ENCODE measurements at places on chromosomes 11 and 22.

GRCh38 chr11:117087446-117087845, 10.8 kb downstream of the SIK3 start:
- DNase-seq, result no peak

GRCh38 chr11:12008790-12009616, 577 bp upstream of the DKK3 start:
- DNase-seq, result no peak

GRCh38 chr11:69352715-69353319, 58.9 kb downstream of the MYEOV start:
- DNase-seq, result peak; percentile 57

DNA sequence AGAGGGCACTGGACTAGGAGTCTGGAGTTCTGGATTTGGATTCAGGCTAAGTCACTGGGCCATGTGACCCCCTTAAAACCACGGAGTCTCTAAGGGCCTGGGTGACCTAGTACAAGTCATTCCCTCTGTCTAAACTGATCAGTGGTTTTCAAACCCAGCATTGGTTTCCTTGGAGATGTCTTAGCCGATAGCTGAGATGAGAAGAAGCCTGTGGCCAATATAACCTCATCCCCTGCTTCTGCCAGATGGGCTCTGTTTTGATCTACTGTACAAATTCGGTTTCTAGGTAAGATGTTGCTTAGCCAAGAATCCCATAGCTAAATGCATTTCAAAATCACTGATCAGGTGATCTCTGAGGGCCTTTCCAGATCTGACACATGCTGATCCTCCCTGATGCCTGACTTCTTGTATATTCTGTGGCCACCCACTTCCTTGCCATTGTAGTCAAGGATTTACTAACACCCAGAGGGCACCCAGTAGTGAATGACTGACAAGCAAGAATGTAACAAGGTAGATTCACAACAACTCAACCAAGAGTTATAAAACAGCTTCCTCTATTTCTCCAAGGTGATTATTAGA, 53.1 kb downstream of the GALNT18 start:
- no peak for DNase-seq

GRCh38 chr22:16603448-16603768, 10.8 kb upstream of the CCT8L2 start:
- DNase-seq, result no peak

DNA sequence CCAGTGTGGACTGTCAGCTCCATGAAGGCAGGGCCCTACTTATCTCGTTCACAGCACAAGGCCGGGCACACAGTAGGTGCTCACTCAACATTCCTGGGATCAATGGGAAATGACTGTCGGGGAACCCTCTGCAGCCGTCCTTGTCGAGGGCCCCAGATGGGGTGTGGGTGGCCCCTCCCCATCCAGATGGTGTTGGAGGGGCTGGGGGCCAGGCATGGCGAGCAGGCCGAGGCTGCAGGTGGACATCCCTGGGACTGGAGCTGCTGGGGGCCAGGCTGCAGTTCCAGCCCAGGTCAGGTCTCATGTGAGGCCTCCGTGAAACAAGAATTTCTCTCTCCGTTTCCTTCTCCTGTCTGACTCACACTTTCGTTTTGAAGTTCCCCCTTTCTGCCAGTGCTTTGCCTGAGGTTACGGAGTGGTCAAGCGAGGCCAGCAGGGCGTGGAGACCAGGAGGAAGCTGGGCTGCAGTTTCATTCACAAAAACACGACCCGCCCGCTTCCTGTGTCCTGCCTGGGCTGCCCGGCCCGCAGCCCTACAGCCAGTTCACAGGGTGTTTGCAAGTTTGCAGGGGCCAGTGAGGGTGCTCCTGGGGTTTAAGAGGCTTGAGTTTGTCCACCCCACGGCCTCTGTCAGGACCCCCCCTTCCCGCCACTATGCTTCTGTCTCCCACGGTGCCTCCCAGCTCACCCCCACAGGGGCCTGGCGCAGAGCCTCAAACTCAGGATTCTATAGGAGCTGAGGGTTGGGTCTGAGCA, 4.5 kb downstream of the MYEOV start:
- DNase-seq, result no peak

- DNase-seq, result no peak
Observed at GRCh38 chr11:116418388-116419041, 354.3 kb downstream of the BUD13 start.

DNA sequence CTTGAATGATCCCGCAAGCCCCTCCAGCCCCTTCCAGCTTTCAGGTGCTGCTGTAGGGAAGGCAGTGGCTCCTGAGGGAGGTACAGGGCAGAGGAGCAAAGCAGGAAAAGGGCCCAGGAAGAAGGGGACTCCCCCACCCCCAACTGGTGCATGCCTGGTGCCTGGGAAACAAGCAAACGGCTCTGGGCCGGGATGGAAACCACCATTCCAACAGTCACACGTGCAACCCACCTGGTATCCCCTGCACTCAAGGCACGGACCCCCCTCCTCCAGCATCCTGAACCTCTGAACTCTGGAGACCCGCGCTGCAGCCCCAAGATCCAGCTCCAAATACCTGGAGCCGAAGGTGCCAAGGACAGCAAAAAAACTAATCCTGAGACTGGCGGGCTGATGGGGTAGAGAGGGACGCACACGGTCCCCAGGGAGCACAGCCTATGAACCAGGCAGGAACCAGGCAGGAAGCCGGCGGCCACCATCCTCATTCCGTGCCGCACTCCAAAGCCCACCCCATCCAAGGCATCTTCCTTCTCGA, 537 bp downstream of the SCN4B start:
- DNase-seq, result no peak

GRCh38 chr22:46501701-46502100, 35.7 kb downstream of the CELSR1 start:
- no peak for DNase-seq

GRCh38 chr22:16933291-16934282, 74.4 kb downstream of the GAB4 start:
- no peak for DNase-seq

- DNase-seq, result no peak
Observed at GRCh38 chr11:70468256-70469195, 70.2 kb downstream of the CTTN start.

- no peak for DNase-seq
Observed at GRCh38 chr11:13924801-13925327, 37.7 kb upstream of the SPON1 start.

GRCh38 chr22:23380230-23380573, 199.9 kb downstream of the IGLL1 start:
- no peak for DNase-seq

DNA sequence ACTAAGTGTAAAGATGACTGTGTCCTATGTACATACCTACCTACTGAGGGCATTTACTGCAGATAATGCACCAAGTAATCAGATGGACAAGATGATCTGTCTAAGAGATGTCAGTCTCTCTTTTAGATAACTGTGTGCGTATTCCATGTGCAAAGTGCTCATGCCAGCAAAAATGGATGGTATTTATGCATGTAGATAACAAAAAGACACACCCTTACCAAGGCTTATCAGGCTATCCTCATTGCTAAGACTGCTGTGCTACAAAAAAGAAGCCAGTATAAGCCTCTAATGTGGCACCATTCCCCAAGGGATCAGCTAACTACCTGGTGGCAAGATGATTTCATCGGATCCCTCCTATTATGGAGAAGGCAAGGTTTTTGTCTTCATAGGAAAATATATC, 34.3 kb upstream of the CD44 start:
- DNase-seq, result no peak

DNA sequence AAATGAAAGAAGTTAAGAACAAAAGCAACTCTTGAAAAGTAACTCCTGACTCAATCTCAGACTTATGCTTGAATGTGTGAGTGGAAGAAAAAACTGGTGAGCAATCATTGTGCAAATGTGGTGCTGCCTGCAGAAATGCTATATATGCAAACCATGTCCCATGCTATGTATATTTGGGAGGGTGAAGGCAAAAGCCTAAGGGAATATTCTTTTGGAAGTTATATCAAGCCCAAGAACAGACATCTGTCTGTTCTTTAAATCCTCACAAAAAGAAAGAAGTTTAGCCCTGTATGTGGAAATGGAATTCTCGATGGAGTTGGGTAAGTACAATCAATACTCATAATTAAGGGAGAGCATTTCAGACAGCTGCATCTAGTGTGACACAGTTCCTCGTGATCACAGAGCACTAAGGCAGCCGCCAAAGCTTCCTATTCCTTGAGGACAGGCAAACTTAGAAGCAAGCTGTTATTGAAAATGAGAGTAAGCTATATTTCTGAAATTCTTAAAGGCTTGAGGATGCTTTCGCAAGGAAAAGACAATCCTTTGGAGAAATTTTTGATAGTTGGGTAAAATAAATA, 406.5 kb upstream of the CHORDC1 start:
- no peak for DNase-seq

DNA sequence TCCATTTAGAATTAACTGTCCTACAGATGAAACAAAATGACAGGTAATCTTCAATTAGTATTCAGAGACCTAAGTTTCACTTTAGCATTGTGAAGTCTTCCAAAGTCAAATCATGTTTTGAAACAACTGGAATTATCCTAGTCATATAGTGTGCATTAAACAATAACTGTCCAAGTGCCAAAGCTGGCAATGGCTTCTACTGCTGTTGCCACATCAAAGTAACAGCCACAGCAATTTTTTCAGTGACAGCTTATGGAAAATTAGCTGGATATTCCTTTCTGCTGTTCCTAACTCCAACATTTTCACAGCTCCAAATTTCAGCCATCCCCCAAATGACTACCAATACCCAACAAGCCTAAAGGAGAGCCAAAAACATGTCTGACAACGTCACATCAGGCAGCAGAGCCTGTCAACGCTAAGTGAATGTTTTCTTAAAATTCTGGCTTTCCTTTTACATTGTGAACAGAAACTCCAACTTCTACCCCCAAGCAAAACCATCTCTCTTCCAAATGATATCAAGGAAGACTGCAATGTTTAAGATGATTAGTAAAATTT, 45.3 kb upstream of the CCDC34 start:
- no peak for DNase-seq

- DNase-seq, result no peak
Observed at GRCh38 chr11:72224564-72225410, at the start of gene INPPL1. INPPL1 (plus strand) TSS chr11:72224767; CDS start chr11:72224985, 218 bp downstream.

DNA sequence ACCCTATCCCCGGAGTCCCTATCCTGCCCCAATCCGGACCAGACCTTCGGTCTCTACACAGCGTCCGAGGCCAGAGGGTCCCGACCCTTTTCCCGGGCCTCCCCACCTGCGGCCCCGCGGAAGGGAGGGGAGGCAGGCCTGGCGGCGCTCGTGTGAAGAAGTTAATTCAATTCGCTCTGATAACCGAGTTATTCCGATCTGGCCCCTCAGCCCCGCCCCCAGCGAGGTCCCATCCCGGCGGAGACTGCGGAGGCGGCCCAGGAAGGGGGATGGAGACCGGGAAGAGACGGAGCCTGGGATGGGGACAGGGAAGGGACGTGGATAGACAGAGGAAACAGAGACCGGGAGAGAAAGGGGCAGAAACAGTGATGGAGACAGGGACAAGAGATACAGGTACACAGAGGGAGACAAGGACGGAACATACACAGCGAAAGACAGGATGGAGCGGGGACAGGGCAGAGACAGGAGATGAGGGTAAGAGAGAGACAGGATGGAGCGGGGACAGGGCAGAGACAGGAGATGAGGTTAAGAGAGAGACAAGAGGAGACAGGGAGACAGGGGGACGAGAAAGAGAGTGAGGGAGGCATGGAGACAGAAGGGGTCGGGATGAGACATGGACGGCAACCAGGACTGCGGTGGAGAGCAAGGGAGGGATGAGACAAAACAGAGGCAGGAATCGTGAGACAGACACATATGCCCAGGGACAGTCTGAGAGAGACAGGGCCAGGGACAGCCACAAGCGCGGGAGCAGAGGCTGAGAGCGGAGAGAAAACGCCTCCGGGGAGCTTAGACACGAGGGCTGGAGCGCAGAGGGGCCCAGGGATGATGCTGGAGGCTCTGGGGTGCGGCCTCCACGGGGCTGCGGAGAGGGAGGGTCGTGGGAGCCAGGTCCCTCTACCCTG, 636 bp upstream of the PHOX2A start:
- no peak for DNase-seq

GRCh38 chr11:117199053-117199915, at the start of gene TAGLN:
TAGLN (plus strand) TSS chr11:117199370; CDS start chr11:117203014, 3,644 bp downstream.
- no peak for DNase-seq

DNA sequence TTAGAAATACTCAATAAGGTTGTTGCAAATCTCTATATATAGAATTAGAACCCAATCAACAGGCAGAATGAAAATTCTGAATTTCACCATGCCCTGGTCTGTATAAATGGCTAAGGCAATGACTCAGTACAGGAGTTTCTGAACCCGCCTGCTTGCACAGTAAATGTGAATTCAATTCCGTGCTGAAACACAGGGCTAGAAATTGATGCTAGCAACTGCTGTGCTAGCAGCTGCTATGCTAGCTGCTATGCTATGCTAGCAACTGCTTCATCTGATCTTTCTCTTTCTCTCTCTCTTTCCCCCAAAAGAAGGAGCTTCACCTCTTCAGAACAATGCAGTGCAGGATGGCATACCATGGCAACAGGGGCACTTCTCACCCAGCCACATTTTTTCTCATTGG, 9.7 kb upstream of the OR52J3 start:
- DNase-seq, result no peak

- DNase-seq, result no peak
Observed at GRCh38 chr11:36238036-36238631, 51.1 kb downstream of the COMMD9 start.

GRCh38 chr22:38110008-38110862, at the start of gene BAIAP2L2:
BAIAP2L2 (minus strand) TSS chr22:38110684; CDS start chr22:38110525, 159 bp downstream.
- DNase-seq, result no peak

DNA sequence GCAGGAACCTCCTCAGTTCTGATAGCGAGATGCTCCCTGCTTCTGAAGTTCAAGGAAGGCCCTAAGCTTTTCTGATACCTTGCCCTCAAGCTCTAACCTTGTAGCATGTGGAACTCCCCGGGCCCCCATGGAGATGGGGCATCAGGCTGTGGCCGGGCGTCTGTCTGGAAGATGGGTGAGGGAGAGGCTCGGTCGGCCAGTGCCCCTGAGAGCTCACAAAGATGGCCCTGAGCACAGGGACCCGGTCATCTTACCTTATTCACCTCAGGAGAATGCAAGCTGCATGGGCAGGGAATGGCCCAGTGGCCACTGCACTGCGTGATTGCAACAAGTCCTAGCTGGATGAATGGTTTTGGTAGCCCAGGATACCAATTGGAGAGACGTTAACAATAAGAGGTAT, 830.3 kb downstream of the TBC1D22A start:
- no peak for DNase-seq

Measured in stimulated activated CD8-positive, alpha-beta memory T cell treated with anti-CD3 and anti-CD28 coated beads, Interleukin-7, amount 100 ng/mL, for 48 hours (primary cell).